Transverse colon (tissue), 4 donors: ENCODE measurements at places on chromosomes 5 and 9.

DNA sequence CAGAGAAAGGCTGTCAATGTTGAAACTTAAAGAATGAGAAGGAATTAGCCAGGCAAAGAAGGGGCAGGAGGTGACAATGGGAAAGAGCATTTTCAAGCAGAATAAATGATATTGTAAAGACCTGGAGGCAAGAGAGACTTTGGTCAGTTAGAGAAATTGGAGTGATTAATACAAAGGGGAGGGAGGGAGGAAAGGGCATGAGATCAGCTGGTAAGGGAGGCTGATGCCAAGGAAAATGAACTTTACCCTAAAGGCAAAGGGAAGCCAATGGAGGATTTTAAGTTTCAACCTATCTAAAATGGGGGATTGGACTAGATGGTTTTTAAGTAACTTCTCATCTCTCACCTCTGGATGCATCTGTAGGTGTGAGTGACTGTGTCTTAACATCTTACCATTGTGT is 23.3 kb downstream of the C5 start:
- no peak for DNase-seq

- DNase-seq: peak; percentile 13
Observed at GRCh38 chr5:59666440-59667068, 227.0 kb downstream of the PDE4D start.

GRCh38 chr9:91972076-91972626 is 22.1 kb upstream of the ROR2 start:
- DNase-seq: no peak

- DNase-seq: no peak
Observed at GRCh38 chr5:127634007-127634406, 14.9 kb upstream of the CTXN3 start.

- peak; percentile 64 for DNase-seq
Observed at GRCh38 chr5:52786949-52787599, 642 bp upstream of the ITGA1 start.

DNA sequence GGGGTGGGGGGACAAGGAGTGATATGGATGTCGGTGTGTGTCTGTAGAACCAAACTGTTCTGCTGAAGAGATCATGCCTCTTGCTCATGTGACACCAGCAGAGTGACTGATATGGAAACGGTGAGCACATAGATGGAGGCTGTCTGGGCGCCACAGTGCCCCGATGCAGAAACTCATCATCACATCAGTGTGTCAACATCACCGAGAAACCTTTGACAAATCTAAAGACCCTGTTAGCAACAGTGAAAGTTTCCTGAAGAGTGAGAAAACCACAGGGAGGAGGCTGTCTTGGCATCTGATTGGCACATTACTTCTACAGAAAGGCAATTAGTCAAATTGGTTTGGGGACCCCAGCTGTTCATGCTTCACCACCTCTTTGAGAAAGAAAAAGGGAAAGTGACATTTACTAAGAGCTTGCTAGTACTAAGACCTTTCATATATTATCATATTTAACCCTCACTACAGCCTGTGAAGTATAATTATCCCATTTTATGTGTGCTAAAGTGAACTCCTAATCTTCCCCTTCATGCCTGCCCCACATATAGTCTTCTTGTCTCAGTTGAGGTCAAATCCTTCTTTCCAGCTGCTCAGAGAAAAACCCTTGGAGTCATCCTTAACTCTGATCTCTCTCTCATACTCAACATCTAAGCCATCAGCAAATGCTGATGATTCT is 25.6 kb downstream of the CSF2 start:
- DNase-seq: no peak

- DNase-seq: no peak
Observed at GRCh38 chr9:82101475-82101874, 112.9 kb downstream of the SPATA31D1 start.

- no peak for DNase-seq
Observed at GRCh38 chr5:157535042-157535865, 40.3 kb downstream of the ADAM19 start.

GRCh38 chr5:173041881-173042762 is 14.0 kb upstream of the CREBRF start:
- DNase-seq: no peak

GRCh38 chr9:122835313-122835731 is 6.9 kb upstream of the PDCL start:
- no peak for DNase-seq

- no peak for DNase-seq
Observed at GRCh38 chr5:107578051-107578635, 92.6 kb downstream of the EFNA5 start.

- DNase-seq: no peak
Observed at GRCh38 chr5:179176166-179176565, 116.0 kb downstream of the ZNF354C start.

DNA sequence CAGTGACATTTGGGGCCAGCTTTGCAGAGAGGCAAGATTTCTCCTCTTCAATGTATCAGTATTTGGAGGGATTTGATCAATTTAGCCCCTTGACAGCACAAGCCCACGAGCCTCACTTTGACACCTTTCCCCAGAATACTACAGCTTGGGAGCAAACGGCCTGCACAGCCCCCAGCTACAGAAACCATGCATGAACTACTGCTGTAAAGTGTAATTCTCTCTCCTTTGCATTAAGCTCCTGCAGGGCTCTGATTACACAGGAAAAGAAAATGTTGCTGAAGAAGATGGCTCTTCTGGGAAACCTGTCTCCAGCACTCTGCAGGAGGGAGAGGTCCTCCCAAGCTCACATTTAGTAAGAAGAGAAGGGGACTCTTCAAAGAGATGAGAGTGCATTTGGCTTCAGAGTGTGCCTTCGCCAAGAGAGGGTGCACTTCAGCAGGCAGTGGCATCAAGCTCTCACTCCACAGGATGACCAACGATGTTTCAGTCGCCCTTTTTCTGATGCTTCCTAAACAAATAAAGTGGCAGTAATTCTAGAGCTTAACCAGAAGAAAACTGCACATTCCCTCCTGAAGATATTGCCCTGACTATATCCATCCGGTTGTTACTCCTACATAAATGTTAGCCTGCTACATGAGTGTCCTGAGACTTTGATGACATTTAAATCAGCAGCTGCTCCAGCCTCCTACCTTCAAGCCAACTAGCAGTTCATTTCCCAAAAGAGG is 272.2 kb downstream of the AUH start:
- peak; percentile 61 for DNase-seq

DNA sequence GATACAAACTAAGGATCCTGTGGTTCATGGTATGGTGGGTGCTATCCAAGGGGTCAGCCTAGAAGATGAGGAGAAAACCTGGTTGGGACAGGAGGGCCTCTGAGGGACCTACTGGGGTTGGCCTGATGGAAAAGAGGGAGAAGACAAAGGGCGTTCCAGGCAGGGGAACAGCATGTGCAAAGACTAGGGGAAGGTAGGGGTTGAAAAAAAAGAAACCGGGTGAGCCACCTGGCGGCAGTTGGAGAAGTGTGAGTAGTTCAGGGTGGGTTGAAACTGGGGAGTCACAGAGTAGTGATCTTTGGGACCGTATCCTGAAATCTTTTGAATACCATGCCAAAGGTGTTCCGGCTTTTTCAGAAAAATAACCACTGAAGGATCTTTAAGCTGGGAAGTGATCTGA is 8.7 kb upstream of the GABRP start:
- DNase-seq: no peak

- no peak for DNase-seq
Observed at GRCh38 chr5:115295777-115296123, 704 bp downstream of the CCDC112 start.

- no peak for DNase-seq
Observed at GRCh38 chr9:70117835-70118319, 74.2 kb downstream of the MAMDC2 start.

GRCh38 chr9:133008824-133009223 is 22.0 kb upstream of the GTF3C5 start:
- peak; percentile 25 for DNase-seq

GRCh38 chr9:68861436-68861835 is 152.5 kb downstream of the PRKACG start:
- DNase-seq: no peak

DNA sequence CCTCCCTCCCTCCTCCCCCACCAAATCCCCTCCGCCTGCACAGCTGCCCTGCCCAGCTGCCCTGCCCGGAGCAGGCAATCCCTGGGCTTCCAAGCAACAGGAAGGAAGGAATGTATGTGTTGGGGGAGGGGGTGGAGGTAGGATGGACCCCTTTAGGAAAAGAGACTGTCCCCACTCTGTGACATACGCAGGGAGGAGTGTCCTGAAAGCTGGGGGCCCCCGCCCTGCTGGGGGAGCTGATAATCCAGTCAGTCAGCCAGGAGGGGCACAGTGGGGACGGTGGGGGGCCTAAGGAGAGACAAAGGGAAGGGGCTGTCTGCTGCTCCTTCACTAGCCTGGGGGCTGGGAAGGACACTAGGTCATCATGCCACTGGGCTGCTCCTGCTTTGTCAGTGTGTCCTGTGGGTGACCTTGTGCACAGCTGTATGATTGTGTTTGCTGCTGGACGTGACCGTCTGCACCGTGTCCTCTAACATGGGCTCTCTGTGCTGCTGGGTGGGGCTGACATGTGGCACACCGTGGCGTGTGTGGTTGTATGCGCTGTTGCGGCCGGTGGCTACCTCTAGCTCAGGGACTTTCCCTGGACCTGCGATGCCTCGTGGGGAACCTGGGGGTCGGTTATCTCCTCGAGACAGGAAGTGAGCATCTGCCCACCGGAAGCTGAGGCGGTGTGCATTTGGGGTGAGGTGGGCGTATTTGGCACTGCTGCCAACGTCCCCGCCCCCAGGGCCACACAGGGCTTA is 3.0 kb downstream of the N4BP3 start:
- DNase-seq: peak; percentile 56

DNA sequence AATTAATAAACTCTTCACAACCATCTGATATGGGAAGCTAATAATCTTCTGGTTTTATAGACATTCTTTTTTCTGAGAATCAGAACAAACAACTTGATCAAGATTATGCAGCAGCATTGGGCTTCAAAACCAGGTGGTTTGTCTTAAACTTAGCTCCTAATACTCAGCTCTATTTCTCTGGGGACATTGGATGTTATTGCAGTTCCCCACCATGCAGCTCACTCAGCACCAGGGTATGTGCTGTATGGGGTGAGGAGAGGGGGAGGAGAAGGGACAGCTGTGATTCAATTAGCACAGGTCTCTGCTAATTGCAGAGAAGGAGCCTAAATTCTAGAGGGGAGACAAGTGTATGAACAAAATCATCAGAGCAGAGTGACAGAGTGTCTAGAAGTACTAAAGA is 210.7 kb upstream of the TNC start:
- DNase-seq: no peak

GRCh38 chr5:135127439-135128240 is 93.6 kb upstream of the PITX1 start:
- DNase-seq: peak; percentile 59

DNA sequence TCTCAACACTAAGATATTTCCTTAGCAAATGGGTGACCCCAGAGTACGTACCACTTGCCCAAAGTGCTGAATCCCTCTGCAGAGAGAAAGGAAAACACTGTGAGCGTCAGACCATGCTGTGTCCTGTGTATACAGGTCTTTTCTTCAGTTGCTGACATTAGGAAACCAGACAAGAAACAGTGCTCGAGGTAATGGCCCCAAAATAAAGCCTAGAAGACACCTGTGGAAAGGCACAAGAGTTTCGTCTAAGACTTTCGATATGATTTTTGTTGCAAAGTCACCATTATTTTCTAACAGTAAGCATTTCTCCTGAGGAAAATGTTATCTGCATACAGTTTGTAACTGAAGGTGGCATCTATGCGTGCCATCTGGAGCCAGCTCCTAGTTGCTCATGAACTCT is 62.0 kb upstream of the SIMC1 start:
- no peak for DNase-seq

- DNase-seq: no peak
Observed at GRCh38 chr5:2905741-2906140, 154.3 kb upstream of the IRX2 start.

- no peak for DNase-seq
Observed at GRCh38 chr5:102196481-102196880, 99.6 kb downstream of the SLCO4C1 start.

DNA sequence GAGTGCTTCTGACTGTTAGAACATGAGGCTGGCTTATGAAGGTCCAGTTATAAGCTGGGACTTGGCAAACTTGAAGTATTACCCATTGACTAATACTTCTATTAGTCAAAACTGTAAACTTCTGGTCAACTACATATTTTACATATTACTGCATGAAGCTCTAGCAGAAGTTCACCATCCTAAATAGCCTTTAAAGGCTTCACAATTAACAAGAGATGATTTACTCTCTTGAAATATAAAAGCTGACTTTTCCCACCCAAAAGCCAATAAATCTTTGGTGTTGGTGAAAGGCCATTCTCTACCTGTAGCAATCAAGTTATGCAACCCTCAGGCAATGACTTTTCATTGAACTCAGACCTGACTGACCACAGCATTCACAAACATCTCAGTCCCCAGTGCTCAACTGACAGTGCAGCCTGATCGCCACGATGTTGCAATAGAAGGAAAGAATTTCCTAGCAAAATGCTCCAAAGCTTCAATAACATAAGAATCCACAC is 345.6 kb downstream of the EBF1 start:
- DNase-seq: no peak

GRCh38 chr5:129836321-129836720 is 67.9 kb upstream of the CHSY3 start:
- no peak for DNase-seq

- DNase-seq: no peak
Observed at GRCh38 chr5:137609127-137609526, 110.0 kb upstream of the SPOCK1 start.

DNA sequence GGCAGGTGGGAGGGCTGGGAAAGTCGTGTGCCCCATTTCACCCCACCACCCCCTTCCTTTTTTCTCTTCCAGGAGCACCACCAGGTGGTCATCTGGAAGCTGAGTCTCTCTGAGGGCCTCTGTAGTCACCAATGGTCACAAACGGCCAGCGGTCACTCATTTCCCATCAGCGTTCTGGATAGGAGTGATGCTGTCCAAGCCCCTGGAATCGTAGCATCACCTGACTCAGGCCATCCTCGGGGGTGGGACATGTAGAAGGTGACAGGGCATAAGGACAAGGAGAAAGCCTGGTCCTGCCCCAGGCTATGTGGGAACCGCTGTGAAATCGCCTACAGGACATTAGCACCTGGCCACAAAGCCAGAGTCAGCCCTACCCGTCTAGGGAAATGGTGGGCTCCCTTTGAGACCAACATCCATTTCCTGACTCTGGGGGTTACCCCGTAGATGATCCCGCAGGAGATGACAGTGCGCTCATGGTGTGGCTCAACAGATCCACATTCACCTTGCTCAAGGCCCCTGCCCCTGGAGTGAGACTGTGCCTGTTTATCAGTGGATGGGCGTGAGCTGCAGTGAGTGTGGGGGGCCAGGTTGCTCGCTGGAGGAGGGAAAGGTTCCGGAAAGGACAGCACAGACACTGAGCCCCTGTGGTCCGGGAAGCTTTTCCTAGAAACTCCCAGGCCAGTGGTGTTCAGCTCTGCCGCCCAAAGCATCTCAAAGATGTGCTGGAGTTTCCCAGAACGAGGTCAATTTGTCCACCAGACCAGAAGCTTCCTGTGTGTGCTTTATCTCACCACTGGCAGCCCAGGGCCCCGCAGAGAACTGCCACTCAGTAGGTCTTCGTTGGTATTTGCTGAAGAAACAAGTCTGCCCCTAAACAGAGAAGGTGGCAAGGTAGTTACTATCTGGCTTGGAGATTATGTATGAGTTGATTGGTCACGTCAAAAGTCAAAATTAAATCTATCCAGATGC is 61.1 kb upstream of the UNC5A start:
- no peak for DNase-seq
